Stimulated activated CD8-positive, alpha-beta memory T cell treated with anti-CD3 and anti-CD28 coated beads, Interleukin-15, amount 100 ng/mL, for 48 hours (primary cell): ENCODE measurements at places on chromosomes 6 and 20.

DNA sequence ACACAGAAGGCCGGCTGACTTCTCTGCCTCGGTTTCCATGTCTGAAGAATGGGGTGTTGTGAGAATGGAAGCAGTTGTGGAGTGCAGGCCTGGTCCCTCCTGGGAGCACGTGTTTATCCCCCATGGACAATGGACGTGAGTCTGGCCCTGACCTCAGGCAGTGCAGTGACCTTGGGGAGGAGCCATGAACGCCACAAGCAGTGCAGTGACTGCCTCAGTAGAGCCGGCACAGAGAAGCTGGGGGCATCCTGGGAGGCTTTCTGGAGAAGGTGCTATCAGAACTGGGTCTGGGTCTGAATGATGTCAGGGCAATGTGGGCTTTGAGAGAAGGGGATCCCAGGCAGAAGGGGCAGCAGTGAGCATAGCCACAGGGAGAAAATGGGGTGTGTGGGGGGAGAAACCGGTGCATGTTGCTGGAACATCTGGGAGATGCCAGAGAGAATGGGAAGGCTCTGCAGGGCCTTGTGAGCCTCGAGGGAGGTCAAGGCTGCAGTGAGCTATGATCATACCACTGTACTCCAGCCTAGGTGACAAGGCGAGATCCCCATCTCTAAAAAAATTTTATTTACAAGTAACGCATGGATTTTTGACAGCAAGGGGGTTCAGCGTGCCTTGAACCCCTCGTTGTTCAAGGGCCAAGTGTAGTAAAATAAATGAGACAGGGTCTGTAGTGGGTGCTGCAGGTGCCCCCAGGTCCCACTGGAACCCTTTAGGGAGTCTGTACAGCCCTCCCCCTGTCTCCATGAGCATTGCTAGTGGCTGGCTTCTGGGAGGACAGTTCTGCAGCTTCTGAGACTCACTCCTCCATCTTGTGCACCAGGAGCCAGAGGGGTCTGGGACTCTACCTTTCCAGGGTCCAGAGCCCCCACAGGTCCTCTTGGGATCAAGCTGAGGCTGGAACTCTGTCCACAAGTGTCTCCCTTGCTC lies 27.0 kb upstream of the ZBP1 start:
- DNase-seq, result no peak

DNA sequence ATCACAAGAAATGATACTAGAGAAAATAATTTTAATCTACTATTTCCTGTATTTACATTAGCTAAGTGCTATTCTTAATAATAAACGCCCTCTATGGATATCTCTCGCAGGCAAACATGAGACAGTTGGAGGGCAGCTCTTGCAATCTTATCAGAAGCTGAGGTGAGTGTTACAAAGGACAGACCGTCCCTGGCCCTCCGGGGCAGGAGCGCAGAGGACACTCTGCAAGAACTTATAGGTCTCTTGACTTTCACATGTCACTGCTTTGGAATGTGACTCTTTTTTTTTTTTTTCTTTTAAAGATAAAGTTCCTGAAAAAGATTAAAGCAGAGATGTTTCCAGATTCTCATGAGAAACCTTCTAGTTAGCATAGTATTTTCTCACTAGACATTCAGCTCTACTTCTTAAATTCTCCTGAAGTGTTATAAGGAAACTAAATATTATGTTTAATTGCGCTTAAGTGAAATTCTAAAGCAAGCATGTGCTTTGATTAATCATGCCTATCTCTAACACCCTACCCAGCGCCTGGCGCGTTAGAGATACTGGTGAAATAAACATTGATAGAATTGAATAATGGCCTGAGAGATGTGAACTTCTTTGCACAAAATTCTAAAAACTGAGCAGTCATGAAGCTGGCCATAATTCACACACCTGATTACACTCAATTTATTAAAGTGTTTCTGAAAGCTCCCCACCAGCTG lies 57.4 kb downstream of the SYTL3 start:
- DNase-seq, result no peak

- DNase-seq, result no peak
These were observed 211.4 kb downstream of the FUT9 start for GRCh38 chr6:96227135-96227534.

DNA sequence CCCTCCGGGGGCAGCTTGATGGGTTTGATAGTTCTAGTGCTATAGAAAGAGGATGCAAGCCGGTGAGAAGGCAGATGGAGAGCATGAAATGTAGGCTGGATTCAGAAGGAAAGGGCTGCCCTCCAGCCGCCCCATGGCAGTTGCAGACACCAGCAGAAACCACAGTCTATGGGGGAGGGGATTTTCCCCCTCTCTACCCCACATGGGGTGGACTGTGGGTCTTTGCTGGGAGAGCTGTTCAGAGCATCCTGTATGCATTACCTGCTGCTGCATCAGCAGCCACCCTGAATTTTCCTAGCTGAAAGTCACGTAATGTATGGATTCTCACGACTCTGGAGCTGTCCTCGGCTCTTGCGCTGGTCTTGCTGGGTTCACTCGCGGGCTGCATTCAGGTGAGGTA lies 48.8 kb upstream of the CST5 start:
- DNase-seq, result no peak

- peak; percentile 3 for DNase-seq
These were observed 50.4 kb downstream of the SMPDL3A start for GRCh38 chr6:122839472-122839871.

GRCh38 chr6:166157930-166158617 lies 9.6 kb downstream of the TBXT start:
- DNase-seq, result no peak

DNA sequence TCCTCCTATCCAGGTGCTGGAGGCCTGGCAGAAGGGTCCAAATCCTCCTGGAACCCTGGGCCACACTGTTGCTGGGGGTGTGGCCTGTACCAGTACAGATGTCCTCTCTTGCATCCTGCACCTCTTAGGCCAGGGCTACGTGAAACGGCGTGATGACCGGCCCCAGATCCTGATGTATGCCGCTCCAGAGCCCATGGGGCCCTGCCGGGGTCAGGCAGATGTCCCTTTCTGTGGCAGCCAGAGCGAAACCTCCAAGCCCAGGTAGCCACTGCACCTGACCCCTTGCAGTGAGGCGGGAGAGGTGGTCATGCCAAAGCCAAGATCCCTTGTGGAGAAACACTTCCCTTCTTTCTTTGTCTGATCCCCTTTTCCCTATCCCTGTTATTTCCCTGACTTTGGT lies 14.2 kb downstream of the DNPH1 start:
- no peak for DNase-seq

GRCh38 chr6:84771756-84772356 lies 7.5 kb upstream of the TBX18 start:
- DNase-seq, result no peak

DNA sequence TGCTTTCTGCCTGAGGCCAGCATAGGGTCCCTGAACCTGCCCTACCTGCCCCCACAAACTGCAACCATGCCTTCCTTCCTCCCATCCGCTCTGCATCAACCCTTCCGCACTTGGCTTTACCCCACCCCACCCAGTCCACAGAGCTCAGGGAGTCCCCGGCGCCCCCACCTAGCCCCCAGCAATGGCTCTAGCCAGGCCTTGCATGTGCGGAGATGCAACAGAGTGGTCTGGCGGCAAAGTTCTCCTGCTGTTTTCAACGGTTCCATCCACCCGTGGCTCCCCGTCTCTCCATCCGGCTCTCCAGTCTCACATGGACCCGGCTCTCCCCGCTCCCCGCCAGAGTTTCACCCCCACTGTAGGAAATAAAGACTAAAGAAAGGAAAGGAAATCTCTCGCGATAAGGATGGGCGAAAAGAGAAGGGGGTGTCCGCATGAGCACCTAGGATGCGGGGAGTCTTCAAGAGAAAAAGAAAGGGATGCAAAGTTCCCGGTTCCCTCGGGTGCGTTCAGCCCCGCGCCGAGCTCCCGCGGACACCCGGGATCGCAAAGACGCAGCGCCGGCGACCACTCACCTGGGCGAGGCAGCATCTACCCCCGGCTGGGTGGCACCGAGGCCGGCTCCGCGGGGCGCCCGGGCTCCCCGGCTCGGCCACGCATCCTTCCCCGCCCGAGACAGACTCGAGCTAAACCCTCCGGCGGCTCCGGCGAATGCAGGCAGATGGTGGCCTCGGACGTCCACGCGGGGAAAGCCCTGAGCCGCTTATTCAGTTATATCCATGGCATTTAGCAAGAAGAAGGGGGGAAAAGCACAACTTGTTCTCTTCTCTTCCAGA lies 579 bp downstream of the LRFN2 start:
- DNase-seq, result no peak

GRCh38 chr6:5081955-5082354 lies 3.2 kb upstream of the PPP1R3G start:
- no peak for DNase-seq

GRCh38 chr20:64077094-64077493 lies 2.2 kb downstream of the RGS19 start:
- DNase-seq, result no peak

GRCh38 chr20:4318891-4319290 lies 303.5 kb upstream of the RNF24 start:
- DNase-seq, result no peak

DNA sequence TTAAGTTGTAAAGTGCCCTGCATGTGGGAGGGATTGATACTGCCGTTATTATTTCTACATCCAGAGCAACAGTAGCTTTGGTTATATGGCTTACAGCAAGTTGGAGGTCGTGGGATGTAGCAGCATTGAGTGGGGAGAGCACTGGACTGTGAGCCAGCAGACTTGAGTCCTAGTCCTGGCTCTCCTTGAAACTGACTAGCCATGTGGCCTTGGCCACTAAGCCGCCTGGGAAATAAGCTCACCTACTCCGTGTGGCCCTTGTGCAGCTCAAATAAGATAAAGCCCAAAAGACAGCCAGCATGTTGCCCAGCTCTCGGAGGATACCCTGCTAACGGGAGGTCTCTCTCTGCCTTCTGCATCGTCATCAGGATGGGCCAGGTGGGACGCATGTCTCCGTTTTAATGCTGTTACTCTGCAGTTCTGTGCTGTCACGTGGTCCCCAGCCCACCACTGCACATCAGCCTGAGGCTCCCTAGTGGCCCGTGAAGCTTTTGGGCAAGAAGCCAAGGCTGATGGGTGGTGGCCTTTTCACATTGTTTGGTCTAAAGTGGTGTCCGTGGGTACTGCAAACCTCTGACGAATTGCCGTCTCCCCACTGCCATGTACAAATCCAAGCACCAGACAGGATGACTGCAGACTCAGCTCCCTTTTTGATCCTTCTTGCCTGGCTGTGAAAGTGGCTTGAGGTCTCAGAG lies 7.9 kb downstream of the EPB41L1 start:
- DNase-seq, result no peak

DNA sequence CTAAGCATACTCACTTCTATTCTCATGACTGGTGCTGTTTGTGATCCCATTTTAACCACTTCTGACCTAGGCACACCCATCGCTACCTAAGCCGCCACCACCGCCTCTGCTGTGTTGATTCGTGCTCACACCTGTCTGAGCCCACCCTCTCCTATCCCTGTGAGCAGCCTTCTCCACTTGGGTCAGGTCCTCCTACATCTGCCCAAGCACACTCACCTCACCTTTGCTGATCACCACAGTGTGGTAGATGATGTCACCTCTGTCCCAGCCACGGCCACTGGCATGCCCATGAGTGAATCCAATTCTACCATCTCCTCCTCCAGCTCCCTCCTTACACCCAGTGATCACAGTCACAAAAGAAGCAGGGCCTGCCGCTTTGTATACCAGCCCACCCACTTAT lies 20.8 kb downstream of the MUC22 start:
- no peak for DNase-seq

DNA sequence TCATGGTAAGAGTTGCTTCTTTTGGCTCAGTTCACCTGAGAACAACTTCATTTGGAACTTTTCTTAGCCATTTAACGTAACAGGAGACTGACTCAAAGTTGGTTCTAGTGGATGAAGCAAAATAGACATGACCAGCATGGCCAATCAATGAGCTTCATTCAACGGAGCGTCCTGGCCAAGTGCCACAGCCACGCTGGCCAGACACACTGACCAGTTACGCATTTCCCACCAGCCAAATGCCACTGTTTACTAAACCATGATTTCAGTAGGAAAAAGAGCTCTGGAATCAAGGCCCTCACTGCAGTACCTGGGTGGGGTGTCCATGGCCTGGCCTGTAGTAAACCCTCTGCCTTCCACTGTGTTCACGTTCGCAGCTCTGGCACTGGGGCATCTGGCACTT lies 80.4 kb downstream of the POPDC3 start:
- DNase-seq, result no peak

DNA sequence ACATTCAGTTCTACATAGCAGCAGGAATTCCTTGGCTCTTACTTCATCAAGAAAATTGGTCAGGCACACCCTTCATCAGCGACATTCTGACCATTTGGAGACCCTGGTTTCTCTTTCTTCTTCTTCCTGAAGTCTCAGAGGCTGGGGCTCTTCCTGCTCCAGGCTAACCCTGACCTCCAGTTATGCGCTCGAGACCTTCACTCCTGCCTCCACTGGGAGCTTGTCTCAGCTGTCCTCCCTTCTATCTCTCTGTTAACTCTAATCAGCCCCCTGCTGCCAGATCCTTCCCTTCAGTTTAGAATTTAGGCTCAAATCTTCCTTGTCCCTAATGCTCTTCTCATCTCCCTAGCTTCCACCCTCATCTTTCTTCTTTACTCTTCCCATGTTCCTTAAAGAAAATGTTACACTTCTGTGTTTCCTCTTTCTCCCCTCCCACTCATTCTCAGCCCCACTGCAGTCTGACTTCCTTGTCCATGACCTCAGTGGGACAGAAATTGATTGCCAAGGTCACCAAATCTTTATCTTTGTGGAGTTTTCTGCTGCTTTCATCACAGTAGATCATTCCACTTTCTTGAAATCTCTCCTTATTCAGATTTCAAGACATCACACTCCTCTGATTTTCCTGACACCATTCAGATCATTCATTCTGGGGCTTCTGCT lies 8.4 kb upstream of the HLA-DOA start:
- no peak for DNase-seq

DNA sequence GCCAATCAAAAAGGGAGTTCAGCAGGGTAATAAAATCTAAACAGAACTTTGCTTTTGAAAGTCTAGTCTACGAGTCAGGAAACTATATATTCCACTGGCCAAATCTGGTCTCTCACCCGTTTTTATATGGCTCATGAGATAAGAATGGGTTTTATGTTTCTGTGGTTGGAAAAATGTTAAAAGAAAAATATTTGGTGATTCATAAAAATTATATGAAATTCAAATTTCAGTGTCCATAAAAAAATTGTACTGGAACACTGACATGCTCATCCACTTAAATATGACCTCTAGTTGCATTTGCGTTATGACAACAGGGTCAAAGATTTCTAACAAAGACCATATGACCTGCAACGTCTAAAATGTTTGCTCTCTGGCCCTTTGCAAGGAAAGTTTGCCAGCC lies 22.3 kb upstream of the LAMP5 start:
- no peak for DNase-seq

DNA sequence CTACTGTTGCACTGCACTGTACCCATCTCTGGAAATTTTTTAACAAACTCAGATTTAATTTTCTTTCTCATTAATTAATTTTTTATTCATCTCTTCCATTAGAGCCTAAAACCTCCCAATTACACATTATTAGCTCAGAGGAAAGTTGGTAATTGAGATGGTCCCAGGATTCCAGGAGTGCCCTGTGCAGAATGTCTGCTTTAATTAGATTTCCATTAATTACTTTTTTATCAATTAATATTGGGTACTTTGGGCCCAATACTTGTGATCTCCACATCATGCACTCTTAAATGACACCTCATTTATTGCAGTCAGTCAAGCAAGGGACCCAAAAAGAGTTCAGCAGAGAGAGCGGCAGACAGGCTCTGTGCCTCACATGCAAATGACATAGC lies 232.0 kb downstream of the PTPRT start:
- no peak for DNase-seq
